ENCODE measurements at places on chromosomes 12 and 14.

DNA sequence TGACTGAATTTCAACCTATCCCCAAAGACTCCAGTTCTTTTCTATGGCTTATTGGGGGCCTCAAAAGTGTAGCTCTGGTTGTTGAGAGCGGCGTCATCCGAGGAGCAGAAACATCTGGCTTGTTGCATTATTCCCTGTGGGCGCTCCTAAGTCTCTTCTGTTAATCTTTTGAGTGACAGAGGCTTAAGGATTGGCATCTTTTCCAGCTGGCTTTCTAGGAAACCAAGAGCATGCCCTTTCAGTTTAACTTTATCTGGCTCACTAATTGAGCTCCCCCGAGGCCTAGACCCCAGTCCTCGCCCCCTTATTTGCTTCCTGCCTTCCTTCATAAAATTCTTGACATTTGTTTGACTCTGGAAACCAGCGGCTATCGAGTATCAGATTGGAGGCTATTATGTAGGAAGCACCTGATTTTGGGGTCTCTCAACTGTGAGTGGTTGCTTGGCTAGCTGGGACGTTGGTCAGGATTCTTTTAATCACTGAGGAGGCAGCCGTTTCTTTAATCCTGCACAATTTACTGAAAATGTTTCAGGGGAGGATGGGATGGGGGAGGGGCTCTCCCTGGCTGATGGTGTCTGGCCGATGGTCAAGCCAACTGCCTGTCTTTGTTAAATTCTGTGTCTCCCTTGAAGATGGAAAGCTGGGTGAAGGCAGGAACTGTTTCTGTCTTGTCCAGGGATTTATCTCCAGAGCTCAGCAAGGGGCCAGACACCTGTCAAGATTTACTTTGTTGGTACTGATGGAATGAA is 3.1 kb downstream of the SMOC1 start:
- no peak for DNase-seq

GRCh38 chr12:20963762-20964161 is 153.3 kb downstream of the SLCO1B3 start:
- no peak for DNase-seq

DNA sequence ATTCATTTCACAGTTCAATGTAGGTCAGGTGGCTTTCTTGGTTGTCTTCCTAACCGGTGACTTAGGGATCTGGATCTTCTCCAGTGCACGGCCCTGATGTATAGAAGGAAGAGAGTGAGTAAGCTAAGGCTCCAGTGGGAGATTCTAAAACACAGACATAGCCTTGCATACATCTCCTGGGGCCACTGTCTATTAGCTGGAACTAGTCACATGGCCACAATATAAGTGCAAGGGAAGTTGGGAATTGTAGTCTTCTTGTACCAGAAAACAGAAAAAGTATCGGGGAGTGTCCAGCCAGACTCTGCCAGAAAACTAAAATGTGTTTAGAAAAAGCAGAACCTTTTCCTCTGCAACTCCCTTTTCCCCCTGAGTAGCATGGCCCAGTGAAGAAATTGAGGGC is 531.6 kb downstream of the VRK1 start:
- DNase-seq: no peak

- no peak for DNase-seq
Measured at GRCh38 chr12:94563286-94563685, 87.1 kb downstream of the TMCC3 start.

GRCh38 chr12:24172031-24172772 is 222.7 kb upstream of the SOX5 start:
- no peak for DNase-seq

GRCh38 chr14:54593860-54594259 is 26.9 kb downstream of the SAMD4A start:
- DNase-seq: no peak

DNA sequence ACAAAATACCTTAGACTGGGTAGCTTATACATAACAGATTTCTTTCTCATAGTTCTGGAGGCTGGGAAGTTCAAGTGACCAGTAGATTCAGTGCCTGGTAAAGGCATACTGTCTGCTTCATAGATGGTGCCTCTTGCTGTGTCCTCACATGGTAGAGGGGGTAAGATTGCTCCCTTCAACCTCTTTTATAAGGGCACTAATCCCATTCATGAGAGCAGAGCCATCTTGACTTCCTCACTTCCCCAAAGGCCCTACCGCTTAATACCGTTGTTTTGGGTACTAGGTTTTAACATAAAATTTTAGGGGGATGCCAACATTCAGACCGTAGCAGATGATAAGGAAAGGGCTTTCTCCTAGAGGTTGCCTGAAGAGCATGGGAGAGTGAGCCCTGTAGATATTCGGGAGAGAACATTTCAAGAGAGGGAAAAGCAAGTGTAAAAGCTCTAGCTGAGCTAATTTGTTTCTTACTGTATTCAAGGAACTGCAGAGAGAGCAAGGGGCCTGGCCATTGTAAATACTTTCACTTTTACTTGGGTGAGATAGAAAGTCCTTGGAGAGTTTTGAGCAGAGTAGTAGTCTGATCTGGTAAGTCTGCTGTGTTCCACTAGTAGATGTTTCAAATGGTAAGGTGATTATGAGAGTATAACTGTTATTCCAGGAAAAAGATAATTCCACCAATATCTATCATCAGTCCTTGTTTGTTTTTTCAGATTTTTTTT is 27.3 kb downstream of the FRS2 start:
- no peak for DNase-seq

GRCh38 chr14:90991690-90992443 is 68.6 kb downstream of the RPS6KA5 start:
- no peak for DNase-seq

DNA sequence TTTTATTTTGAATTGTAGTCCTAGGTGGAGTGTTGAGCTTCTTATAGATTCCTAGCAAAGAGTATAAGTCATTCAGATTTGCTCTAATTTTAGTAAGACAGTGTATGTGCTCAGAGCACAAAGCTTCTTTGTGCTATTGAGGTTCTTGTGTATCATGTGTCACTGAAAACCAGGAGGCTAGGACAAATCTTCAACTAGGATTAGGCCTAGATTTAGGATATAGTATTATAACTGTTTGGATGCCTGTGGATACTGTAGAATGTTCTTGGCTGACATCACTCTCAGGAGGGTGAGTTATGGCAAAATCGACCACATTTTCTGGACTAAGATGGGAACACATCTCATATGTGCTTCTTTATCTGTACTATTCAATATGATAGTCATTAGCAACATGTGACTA is 86.5 kb downstream of the DHRS2 start:
- no peak for DNase-seq

DNA sequence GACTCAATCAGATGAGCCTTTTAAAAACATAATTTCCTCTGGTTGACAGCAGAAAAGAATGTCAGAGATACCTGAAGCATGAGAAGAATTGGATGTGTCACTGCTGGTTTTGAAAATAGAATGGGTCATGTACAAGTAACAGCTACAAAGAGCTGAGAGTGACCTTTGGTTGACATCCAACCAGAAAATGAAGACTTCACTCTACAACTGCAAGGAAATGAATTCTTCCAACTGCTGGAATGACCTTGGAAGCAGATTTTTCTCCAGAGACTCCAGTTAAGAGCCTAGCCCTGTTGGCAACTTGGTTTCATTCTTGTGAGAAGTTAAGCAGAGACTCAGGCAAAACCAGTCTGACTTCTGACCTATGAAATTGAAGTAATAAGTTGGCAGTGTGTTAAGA is 505.9 kb downstream of the SLC16A7 start:
- no peak for DNase-seq

DNA sequence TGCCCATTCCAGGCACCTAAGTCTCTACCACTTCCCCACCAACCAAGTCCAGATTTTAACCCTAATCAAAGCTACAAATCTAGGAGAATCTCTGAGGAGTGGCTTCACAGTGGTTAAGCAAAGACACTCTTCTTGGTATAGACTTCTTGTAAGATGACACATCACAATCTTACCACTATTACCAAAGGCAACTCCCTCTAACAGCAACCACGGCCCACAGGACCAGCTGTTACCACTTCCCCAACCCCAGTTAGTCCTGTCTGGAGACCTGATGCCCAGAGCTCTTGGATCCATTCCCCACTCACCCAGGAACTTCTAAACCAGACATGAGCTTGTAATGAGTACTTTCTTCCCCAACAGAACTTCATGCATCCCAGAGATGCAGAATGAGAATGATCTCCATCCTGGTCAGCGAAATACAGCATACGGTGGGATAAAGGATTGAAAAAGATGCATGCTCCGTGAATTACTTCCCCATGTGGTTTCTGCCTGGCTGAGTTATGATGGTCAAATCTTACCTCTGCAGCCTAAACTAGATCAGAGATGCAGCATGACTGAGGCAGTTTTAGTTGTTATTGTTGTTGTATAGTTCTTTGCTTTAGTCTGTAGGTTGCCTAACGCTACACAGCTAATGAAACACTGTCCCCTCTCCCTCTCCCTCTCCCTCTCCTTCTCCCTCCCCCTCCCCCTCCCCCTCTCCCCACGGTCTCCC is 87.7 kb upstream of the FOXN3 start:
- no peak for DNase-seq

GRCh38 chr12:25552681-25553080 is 402 bp downstream of the LMNTD1 start:
- DNase-seq: no peak

- no peak for DNase-seq
Measured at GRCh38 chr14:52220924-52221811, 46.3 kb upstream of the PTGDR start.

GRCh38 chr12:103269946-103270345 is 225.8 kb downstream of the C12orf42 start:
- DNase-seq: no peak

DNA sequence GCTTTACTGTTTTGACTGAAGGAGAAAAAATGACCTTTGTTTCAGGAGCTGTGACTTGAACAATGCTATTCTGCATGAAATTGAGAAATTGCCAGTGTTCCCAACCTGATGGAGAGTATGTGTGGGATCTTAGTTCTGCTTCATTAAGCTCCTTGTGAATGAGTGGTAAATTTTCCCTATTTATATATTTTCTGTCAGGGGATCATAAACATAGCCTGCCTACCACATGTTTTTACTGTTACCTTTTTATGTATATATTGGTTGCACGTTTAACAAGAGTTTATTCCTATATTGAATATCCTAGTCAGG is 271.7 kb downstream of the PDZRN4 start:
- DNase-seq: no peak

GRCh38 chr12:69932154-69932553 is 107.1 kb downstream of the MYRFL start:
- no peak for DNase-seq

- no peak for DNase-seq
Measured at GRCh38 chr12:94152292-94153078, 4.1 kb downstream of the PLXNC1 start.

- DNase-seq: no peak
Measured at GRCh38 chr12:104213952-104214351, 1.6 kb upstream of the TXNRD1 start.

DNA sequence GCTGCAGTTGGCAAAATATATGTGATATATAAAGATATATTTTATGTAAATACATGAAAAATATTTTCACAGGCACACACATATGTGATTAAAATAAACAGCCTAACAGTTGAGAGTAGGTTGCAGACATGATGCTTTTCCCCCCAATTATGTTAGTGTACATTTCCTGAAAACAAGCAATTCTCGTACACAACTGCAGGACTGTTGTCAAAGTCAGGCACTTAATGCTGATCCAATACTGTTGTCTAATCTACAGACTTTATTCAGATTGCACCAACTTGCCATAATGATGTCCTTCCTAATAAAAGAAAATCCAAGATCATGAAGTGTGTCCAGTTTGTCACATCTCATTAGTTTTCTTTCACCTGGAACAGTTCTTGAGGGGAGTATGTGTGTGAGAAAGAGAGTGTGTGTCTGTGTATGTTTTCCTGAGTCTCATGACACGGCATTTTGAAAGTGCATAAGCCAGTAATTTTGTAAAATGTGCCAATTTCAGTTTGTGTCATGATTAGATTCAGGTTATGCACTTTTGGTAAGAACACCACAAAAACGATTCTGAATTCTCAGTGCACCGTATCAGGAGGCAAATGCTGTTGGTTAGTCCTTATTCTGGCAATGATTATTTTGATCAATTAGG is 16.5 kb upstream of the SEL1L start:
- no peak for DNase-seq

DNA sequence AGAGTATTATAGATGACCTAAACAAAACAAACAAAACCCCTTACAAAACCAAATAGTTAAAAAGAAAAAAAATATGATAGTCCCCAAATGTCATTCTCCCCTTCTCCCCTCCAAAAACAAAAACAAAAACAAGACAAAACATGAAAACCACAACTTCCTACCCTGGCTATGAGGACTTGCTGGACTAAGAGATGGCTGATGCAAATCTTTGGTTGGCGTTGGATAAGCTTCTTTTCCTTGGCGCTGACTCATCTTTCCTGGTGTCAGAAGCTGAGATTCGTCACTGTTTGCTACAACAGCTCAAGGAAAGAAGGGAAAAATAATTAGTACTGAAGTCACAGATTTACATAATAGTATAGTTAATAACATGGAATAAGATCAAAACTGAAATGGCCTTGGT is 102.5 kb upstream of the BBS10 start:
- DNase-seq: no peak

GRCh38 chr12:32052212-32052713 is 54.4 kb upstream of the BICD1 start:
- DNase-seq: no peak

DNA sequence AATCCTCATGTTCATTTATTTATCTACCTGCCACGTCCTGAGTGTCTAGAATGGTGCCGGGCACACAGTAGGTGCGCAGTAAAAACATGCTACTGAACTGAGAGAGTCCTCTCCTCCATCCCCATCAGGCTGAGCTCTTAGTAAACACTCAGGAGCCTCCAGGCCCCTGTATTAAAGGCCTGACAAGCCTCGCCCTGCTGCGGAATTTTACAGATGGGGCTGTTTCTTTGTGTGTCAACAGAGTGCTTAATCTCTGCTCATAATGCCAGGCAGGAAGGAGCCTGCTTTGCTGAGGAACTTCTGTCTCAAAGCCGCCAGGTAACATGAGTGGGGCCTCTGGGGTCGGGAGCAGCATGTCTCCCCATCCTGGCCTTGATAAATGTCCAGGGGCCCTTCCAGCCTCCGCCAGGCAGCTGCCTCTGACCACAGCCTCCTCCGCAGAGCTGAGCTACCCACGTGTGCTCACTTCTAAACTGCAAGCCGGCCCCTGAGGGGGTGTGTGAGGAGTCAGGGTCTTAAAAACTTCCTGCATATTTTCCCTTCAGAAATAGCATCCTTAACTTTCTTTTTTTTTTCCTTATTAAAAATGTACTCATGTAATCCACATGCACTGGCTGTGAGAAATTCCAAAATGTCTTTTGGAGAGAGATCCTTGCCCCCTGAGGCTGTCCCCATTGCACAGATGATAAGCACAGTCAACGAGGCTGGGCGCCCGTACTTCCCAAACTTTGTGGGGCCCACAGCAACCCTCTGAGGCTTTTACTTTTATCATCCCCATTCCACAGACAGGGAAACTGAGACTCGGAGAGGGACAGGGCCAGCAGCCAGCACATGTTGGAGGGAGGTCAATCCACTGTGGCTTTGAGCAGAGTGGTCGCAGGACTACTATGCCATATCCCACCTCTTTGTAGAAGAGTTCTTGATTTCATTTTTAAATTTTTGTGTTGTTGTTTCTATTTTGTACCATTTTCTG is 116.0 kb upstream of the NCOR2 start:
- DNase-seq: no peak
